ENCODE measurements at places on chromosomes 4 and X.
A peak's percentile ranks its signal among the peaks of the same experiment; 100 is the strongest.

GRCh38 chr4:77178560-77178959 lies 21.6 kb downstream of the CCNG2 start:
- H3K27me3 ChIP-seq = peaks cover 21% of the 10 kb centered on the region
- DNase-seq = no peak
- no peaks in the 10 kb centered on the region for H3K4me1 ChIP-seq

- peak within 1 kb of the TSS; percentile 91 for H3K4me3 ChIP-seq
- peaks cover 3% of the 10 kb centered on the region for H3K4me1 ChIP-seq
- H3K27ac ChIP-seq = no peak within 1 kb of the TSS
- H3K36me3 ChIP-seq = no peaks in the 10 kb centered on the region
- no peak for DNase-seq
These were observed at the start of gene FAM241A for GRCh38 chr4:112145326-112145789. Gene FAM241A, plus strand, starts transcription at chr4:112145454. Its CDS starts 127 bp downstream, at chr4:112145581.

GRCh38 chrX:14064626-14065432 lies 35.1 kb upstream of the GEMIN8 start:
- no peak overlapping the region for H3K4me3 ChIP-seq
- no peak overlapping the region for H3K27ac ChIP-seq
- H3K27me3 ChIP-seq = no peaks in the 10 kb centered on the region
- DNase-seq = no peak

- no peak overlapping the region for H3K27ac ChIP-seq
- H3K36me3 ChIP-seq = no peaks in the 10 kb centered on the region
- no peak for DNase-seq
- no peaks in the 10 kb centered on the region for H3K27me3 ChIP-seq
- H3K4me3 ChIP-seq = no peak overlapping the region
These were observed 3.1 kb downstream of the TFDP3 start for GRCh38 chrX:133215017-133215416.

DNA sequence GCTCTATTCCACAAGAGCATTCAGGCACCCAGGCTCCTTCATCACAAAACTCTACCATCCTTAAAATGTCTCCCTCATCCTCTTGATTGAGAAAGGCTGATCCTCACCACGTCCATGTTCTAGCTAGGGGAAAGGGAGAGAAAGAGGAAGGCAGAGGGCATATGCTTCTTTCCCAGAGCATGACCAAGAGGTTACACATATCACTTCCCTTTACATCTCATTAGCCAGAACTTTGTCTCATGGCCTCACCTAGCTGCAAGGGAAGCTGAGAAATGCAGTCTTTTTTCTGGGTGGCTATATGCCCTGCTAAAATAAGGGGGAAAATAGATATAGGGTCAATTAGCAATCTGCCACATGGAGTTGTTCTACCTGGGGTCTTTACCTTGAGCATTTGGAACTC lies 42.7 kb downstream of the LONRF3 start:
- no peak for DNase-seq
- no peaks in the 10 kb centered on the region for H3K27me3 ChIP-seq
- H3K4me3 ChIP-seq = no peak overlapping the region
- H3K27ac ChIP-seq = no peak overlapping the region

DNA sequence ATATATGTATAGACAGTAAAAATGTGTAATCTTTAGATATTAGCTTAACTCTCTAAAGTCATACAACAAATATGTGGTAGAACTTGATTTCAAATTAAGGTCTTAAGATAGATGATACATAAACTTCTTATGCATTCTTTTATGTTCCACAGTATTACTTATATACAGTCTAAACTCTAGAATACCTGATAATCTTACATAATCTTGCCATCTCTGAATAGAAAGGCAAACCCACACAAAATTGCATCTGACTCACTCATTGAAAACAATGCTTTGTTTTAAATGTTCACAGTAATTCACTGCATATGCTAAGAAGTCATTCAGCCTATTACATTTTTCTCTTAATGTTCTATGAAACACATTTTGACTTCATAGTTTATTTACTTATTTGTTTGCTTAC lies 10.1 kb downstream of the SULT1B1 start:
- no peaks in the 10 kb centered on the region for H3K4me1 ChIP-seq
- no peaks in the 10 kb centered on the region for H3K27me3 ChIP-seq
- H3K4me3 ChIP-seq = no peak overlapping the region
- H3K27ac ChIP-seq = no peak overlapping the region
- DNase-seq = no peak

DNA sequence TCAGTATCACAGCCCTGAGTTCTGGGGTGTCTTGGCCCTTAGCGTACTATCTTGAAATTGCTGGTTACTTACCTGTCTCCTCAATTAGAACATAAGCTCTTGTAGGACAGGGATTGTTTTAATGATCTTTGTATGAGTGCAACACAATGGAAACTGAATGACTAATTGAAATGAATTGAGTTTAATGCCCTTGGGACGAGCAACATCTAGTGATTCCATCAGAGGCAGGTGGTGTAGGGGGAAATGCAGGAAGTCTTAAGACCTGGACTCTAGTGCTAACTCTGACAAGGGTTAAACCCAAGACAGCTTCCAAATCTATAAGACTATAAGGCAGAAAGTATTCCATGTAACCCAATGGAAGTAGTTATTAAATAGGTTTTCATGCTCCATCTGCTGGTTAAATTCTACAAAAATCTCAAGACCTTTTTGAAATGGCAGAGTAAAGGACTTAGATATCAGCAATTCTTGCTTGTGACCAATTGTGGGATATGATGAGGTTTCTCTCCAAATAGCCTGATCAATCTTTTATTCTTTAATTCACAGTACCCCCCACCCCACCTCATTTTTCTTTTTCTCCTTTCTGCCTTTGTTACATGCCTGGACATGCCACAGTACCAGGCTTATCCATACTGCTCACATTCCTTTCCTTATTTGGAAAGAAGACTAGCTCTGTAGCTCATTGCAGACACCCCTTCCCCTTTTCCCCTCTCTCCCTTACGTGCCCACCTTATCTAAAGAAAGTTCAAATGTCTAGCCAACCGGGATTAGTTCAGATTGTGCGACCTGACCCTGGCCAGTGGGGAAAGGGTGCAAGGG lies 340.8 kb downstream of the PAPSS1 start:
- H3K27me3 ChIP-seq = no peaks in the 10 kb centered on the region
- H3K4me1 ChIP-seq = 0 out of 2 replicates have a peak, but pooled peaks cover 2% of the 10 kb centered on the region
- DNase-seq = no peak
- no peak overlapping the region for H3K27ac ChIP-seq
- H3K36me3 ChIP-seq = no peaks in the 10 kb centered on the region

- H3K27ac ChIP-seq = no peak overlapping the region
- H3K36me3 ChIP-seq = no peaks in the 10 kb centered on the region
- peaks cover 100% of the 10 kb centered on the region for H3K27me3 ChIP-seq
- peaks cover 4% of the 10 kb centered on the region for H3K4me1 ChIP-seq
These were observed 5.6 kb downstream of the PRDM8 start for GRCh38 chr4:80202741-80203553.

- no peak overlapping the region for H3K27ac ChIP-seq
- no peaks in the 10 kb centered on the region for H3K36me3 ChIP-seq
- no peak for DNase-seq
- no peak overlapping the region for H3K4me3 ChIP-seq
These were observed 12.4 kb downstream of the SHROOM3 start for GRCh38 chr4:76447393-76447851.

DNA sequence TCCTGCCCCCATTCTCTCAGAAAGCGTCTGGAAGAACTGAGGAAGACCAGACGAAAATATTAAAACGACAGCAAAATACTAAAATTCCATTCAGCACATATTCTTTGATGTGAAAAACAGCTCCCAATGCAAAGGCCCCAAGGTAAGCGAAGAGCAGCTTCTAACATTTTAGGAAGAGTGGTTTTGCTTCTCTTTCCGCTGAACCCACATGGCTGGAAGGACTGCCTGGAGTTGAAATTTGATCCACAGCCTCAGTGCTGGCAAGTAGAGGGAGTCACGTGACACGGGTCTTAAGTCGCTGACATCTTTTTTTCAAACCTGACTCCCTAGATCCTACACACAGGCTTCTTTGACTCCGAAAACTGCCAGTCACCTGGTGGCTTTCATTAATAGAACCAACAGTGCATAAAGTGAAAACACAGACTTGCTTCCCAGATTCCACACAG lies at the start of gene FAM13A:
Gene FAM13A (minus strand): TSS at position 233 of the 446 bp plus-strand sequence. CDS start 221 bp downstream, at position 12.
- H3K27ac ChIP-seq = peak within 1 kb of the TSS; percentile 40
- H3K4me1 ChIP-seq = no peaks in the 10 kb centered on the region
- H3K36me3 ChIP-seq = no peaks in the 10 kb centered on the region
- peak; percentile 60 for DNase-seq

- H3K36me3 ChIP-seq = peaks cover 5% of the 10 kb centered on the region
- no peaks in the 10 kb centered on the region for H3K4me1 ChIP-seq
- no peaks in the 10 kb centered on the region for H3K27me3 ChIP-seq
- H3K27ac ChIP-seq = no peak overlapping the region
These were observed 524.9 kb upstream of the HTR2C start for GRCh38 chrX:114058988-114059418.

DNA sequence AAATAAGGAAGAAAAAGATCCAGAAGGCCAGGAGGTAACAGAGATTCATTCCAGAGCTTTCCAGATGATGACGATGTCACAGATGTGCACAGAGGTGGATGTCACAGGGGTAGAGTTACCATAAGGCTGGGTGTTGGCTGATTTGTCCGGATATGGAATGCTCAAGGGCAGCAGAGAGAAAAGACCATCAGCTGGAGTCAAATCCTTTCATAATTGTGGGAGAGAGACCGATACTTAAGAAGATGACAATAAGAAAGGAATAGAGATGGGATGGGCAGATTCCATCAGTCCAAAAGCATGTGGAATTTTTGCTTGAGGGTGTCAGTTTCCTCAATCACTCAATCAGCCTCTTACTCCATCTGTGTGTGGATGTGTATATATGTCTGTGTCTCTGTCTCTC lies 150.4 kb downstream of the CENPC start:
- H3K4me3 ChIP-seq = no peak overlapping the region
- H3K27ac ChIP-seq = no peak overlapping the region
- DNase-seq = no peak
- no peaks in the 10 kb centered on the region for H3K27me3 ChIP-seq
- H3K36me3 ChIP-seq = no peaks in the 10 kb centered on the region

DNA sequence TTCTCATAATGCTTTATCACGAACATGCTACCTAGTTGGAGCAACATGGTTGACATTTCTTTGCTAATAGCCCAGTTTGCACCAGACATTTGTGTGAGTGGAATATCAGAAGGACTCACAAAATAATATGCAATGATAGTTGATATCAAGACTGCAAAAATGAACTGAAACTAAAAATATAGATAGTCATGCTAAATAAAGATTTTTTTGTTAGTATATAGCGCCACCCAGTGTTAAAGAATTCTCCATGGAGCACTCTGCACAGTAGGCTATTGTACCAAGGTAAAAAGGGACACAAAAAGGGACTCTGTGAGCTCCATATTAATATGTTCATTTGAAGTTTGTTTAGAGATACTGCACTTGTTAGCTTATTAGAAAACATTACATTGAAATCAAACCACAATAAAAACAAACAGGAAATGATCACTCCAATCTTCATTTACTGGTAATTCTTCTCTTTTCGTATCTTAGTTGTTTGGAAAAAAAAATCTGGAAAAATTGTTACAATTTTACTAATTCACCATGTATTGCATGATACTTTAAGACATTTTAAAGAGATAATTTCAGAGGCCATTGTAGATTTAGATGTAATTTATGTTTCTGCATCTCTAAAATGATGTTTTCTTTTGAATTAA lies 1509.6 kb downstream of the ADGRL3 start:
- H3K27me3 ChIP-seq = no peaks in the 10 kb centered on the region
- no peak overlapping the region for H3K27ac ChIP-seq
- DNase-seq = no peak
- H3K4me1 ChIP-seq = no peaks in the 10 kb centered on the region
- no peaks in the 10 kb centered on the region for H3K36me3 ChIP-seq

DNA sequence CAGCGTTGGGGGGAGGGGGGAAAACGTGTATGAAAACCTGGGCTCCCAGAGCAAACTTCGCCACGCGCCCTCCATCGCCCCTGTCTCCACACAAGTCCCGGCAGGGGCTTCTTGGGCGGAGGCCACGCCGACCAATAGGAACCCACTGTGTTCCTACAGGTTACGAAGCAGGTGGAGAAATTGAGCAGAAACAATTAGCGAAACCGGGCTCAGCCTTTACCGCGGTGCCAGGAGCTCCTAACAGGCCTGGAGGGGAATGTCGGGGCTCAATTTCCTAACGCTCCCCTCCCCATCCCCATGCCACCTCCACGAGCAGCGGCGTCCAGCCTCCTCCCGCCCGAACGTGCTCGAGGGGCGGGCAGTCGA lies 589 bp upstream of the KIT start:
- peak overlapping the region; percentile 80 for H3K4me3 ChIP-seq
- peaks cover 17% of the 10 kb centered on the region for H3K27me3 ChIP-seq
- no peaks in the 10 kb centered on the region for H3K36me3 ChIP-seq
- H3K4me1 ChIP-seq = peaks cover 6% of the 10 kb centered on the region

DNA sequence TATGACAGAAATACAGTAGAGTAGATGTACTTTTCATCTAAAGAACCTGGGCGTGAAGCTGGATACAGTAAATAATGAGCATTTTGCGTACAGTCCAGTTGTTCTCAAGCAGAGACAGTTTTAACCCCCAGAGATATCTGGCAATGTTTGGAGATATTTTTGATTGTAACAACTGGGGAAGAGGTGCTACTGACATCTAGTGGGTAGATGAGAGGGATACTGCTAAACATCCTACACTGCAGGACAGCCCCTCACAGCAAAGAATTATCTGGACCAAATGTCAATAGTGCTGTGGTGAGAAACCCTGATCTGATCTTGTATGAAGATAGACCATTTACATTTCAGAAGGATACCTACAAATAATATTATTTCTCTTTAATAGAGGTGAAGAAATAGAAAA lies 200.2 kb upstream of the FAM47A start:
- no peaks in the 10 kb centered on the region for H3K36me3 ChIP-seq
- no peak overlapping the region for H3K4me3 ChIP-seq
- no peak for DNase-seq
- no peaks in the 10 kb centered on the region for H3K27me3 ChIP-seq
- H3K4me1 ChIP-seq = no peaks in the 10 kb centered on the region

DNA sequence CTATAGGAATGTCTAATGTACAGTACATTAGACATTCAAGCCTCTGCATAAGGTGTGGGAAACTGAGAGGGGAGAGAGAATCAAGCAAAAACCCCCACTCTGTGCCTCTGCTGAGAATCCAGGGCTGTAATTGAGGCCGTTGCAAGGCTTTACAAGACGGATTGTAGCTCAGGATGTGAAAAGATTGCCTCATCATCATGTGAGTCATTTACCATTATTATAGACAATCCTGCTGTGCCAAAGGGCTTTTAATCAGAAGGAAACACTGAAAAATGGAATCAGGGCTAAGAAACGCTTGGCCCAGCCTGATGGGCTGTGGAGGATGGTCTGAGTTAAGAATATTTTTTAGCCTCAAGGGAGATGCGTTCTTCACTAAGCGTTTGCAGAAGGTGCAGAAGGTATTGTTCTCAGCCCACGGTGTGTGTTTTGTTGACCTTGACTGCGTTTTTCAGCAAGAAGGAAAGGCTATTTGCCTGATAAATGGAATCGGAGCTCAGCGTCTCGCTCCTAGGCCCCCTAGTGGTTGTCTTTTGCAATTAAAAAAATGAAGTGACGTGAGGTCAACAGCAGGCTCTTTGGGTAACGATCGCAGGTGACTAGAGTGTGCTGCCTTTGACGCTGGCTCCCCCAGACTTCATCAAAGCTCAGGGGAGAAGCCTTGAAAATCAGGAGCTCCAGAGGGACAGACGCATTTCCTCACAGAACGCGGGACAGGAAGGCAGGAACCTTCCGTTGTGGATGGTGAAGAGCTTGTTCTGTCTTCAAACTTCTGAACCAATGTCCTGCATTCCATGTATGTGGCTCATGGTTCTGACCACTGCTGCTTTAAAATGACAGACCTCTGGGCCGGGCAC lies 18.1 kb upstream of the CHRNA9 start:
- no peak overlapping the region for H3K27ac ChIP-seq
- H3K27me3 ChIP-seq = peaks cover 1% of the 10 kb centered on the region
- peak; percentile 43 for DNase-seq
- no peak overlapping the region for H3K4me3 ChIP-seq
- H3K4me1 ChIP-seq = peaks cover 7% of the 10 kb centered on the region

GRCh38 chr4:6991771-6992557 lies 51.2 kb upstream of the TADA2B start:
- H3K27ac ChIP-seq = no peak overlapping the region
- peaks cover 18% of the 10 kb centered on the region for H3K36me3 ChIP-seq
- DNase-seq = no peak
- H3K4me1 ChIP-seq = peaks cover 6% of the 10 kb centered on the region
- H3K27me3 ChIP-seq = no peaks in the 10 kb centered on the region
